ENCODE measurements at places on chromosomes 11 and 22.

GRCh38 chr11:7573193-7573557 is 59.4 kb downstream of the PPFIBP2 start:
- no peak overlapping the region for H3K4me3 ChIP-seq
- H3K27me3 ChIP-seq: no peaks in the 10 kb centered on the region
- peaks cover 26% of the 10 kb centered on the region for H3K4me1 ChIP-seq
- DNase-seq: no peak
- H3K36me3 ChIP-seq: no peaks in the 10 kb centered on the region

DNA sequence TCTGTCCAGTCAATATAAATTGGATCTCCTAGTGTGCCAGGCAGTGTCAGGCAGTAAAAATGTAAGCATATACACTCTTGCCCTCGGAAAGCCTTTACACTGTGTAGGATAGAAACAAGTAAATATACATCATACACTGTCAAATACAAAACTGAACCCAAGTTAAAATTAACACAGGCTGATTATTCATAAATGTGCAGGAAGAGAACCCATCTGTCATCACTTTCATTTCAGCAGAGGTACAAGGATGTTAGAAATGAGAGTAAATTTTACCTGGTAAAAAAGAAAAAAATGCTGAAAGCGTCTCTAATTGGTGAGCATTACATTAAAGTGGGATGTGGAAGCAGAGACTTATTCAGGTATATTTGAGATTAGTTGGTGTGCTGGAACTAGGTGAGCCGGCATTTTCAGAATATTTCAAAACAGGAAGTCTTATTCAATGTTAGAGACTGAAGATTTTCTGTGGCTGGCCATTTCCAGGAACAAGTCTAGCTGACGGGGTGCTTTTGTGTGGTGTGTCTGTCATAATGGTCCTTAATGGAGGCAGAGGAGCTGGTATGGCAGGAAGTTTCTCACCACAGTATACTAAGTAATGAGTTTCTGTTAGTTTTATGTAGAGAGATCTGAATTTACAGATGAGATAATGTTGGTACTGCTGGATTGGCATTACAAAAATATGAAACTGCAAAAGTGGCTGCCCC is 192.6 kb downstream of the CASP12 start:
- H3K4me3 ChIP-seq: no peak overlapping the region
- H3K36me3 ChIP-seq: no peaks in the 10 kb centered on the region
- no peak overlapping the region for H3K27ac ChIP-seq

GRCh38 chr11:75668451-75669297 is at the start of gene MAP6:
TSS of gene MAP6 (minus strand) at chr11:75669038. CDS start at chr11:75668369, 669 bp downstream.
- H3K27ac ChIP-seq: no peak within 1 kb of the TSS
- peak within 1 kb of the TSS; percentile 59 for H3K4me3 ChIP-seq
- H3K36me3 ChIP-seq: no peaks in the 10 kb centered on the region
- H3K27me3 ChIP-seq: peaks cover 62% of the 10 kb centered on the region

GRCh38 chr22:38177926-38178604 is 3.6 kb downstream of the PLA2G6 start:
- peak overlapping the region; percentile 80 for H3K27ac ChIP-seq
- no peak for DNase-seq
- H3K27me3 ChIP-seq: no peaks in the 10 kb centered on the region
- H3K4me3 ChIP-seq: no peak overlapping the region
- H3K36me3 ChIP-seq: no peaks in the 10 kb centered on the region
- peaks cover 25% of the 10 kb centered on the region for H3K4me1 ChIP-seq

DNA sequence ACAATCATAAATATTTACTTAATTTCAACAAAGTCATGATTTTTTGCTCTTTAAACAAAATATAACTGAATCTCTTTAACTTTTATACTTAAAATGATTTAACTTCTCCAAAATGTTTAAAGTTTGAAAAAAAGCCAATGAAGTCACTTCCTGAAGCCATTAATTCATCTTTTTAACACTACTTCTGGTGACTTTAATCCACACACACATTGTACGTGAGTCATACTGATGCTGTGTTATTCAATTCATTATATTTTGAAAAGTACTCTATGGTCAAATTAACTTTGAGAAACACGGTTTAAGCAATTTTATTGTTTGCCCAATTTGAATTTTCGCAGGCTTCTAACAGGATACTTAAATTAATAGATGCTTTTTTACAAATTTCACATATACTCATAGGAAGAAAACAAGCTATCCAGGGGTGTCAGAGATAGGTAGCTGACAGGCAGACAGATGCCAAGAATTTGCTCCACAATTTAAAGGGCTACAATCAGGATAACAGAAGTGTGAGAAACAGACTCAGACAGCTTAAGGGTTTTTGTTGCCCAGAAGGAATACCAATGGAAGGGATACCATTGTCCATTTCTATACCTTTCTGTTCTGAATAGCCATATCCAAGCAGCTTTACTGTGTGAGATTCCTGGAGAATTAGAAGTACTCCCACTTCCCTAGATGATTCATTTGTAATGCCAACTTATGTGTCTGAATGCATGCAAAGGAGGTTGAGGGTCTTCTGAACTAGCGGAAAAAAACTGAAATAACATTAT is 118.4 kb downstream of the RBFOX2 start:
- H3K36me3 ChIP-seq: no peaks in the 10 kb centered on the region
- H3K27me3 ChIP-seq: no peaks in the 10 kb centered on the region
- H3K4me3 ChIP-seq: no peak overlapping the region
- H3K27ac ChIP-seq: peak overlapping the region; percentile 91
- peaks cover 36% of the 10 kb centered on the region for H3K4me1 ChIP-seq

GRCh38 chr11:36240801-36241200 is 48.4 kb downstream of the COMMD9 start:
- H3K27me3 ChIP-seq: no peaks in the 10 kb centered on the region
- no peak for DNase-seq
- no peak overlapping the region for H3K27ac ChIP-seq
- H3K36me3 ChIP-seq: no peaks in the 10 kb centered on the region
- no peaks in the 10 kb centered on the region for H3K4me1 ChIP-seq

- no peaks in the 10 kb centered on the region for H3K27me3 ChIP-seq
- peaks cover 17% of the 10 kb centered on the region for H3K36me3 ChIP-seq
- peaks cover 31% of the 10 kb centered on the region for H3K4me1 ChIP-seq
- DNase-seq: peak; percentile 28
These were observed 24.4 kb upstream of the ACR start for GRCh38 chr22:50713571-50714056.

DNA sequence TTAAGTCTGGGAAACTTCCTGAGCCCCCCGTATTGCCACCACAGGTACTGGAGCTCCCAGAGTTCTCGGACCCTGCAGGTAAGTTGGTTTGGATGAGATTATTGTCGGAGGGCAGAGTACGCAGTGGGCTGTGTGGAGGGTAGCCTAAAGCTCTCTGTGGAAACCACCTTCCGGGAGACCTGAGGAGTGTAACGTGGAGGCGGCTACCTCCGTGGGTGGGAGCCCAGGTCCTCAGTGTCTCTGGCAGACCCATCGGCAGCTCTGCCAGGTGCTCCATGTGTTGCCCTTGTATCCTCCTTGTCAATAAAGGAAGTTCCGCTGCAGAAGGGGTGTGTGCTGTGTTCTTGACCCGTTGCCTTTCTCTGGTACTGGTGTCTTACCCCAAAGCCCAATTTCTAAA is 61.4 kb downstream of the SYT13 start:
- no peak for DNase-seq
- H3K4me1 ChIP-seq: no peaks in the 10 kb centered on the region
- H3K27me3 ChIP-seq: no peaks in the 10 kb centered on the region
- no peak overlapping the region for H3K4me3 ChIP-seq
- H3K27ac ChIP-seq: no peak overlapping the region

DNA sequence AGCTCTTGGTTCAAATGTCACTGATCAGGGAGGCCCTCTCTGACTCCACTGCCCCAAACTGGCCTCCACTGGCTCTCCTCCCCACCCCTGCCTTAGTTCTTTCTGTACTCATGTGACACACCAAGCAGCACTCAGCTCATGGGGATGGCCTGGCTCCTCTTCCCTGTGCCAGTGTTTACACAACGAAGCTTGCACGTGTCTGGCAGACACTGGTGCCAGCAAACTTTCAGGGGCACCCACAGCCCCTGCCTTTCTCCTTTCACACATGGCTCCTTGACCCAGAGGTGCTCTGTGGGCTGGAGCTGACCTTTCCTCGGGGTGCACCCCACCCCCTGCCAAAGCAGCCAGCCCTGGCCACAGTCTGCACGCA is 37.6 kb upstream of the PARVG start:
- no peak overlapping the region for H3K4me3 ChIP-seq
- peaks cover 6% of the 10 kb centered on the region for H3K4me1 ChIP-seq
- peaks cover 14% of the 10 kb centered on the region for H3K36me3 ChIP-seq
- H3K27ac ChIP-seq: no peak overlapping the region
- no peaks in the 10 kb centered on the region for H3K27me3 ChIP-seq

GRCh38 chr22:23845265-23846080 is 6.7 kb upstream of the DERL3 start:
- DNase-seq: peak; percentile 18
- no peaks in the 10 kb centered on the region for H3K36me3 ChIP-seq
- H3K27ac ChIP-seq: peak overlapping the region; percentile 80
- H3K27me3 ChIP-seq: no peaks in the 10 kb centered on the region
- no peak overlapping the region for H3K4me3 ChIP-seq

DNA sequence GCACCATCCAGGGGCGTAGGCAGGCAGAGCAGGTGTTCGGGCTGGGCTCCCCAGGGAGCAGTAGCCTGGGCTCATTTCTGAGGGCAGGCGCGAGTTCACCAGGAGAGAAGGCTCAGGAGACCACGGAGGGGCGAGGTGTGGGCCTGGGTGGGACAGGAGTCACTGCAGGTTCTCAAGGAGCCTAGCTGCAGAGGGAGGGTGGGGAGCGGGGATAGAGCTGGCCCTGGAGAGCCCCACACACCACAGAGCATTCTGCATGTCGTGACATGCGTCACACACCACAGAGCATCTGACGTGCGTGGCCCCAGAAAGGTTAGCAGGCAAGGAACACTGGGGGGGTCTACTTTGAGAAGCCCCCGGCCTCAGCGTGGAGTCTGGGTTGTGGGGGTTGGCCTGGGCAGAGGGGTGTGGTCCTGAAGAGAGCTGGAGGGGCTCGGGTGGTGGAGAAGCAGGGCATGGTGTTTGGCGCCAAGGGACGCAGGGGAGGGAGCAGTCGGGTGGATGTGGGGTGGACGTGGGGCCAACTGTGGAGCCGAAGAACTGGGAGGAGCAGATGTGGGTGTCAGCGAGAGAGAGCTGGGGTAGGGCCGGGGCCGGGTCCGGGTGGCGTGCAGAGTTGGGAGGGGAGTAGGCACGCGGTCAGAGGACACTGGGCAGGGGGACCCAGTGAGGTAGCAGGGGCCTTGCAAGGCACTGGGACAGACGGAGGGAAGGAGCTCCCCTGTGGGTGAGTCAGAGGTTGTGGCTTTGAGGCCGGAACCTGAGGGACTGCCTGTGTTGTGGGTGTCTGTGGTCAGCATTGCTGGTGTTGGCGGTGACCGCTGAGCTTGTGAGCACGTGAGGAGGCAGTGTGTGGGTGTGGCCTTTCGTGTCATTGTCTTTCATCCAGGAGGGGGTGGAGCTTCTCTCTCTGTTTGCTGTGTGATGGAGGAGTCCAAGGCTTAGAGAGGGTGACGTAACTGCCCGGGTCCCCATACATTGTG is 25.5 kb downstream of the CTTN start:
- no peak for DNase-seq
- H3K4me1 ChIP-seq: no peaks in the 10 kb centered on the region
- H3K27me3 ChIP-seq: no peaks in the 10 kb centered on the region

GRCh38 chr22:24133187-24133965 is 47.9 kb upstream of the SUSD2 start:
- H3K27ac ChIP-seq: no peak overlapping the region
- H3K4me3 ChIP-seq: no peak overlapping the region
- H3K27me3 ChIP-seq: no peaks in the 10 kb centered on the region
- no peaks in the 10 kb centered on the region for H3K36me3 ChIP-seq

DNA sequence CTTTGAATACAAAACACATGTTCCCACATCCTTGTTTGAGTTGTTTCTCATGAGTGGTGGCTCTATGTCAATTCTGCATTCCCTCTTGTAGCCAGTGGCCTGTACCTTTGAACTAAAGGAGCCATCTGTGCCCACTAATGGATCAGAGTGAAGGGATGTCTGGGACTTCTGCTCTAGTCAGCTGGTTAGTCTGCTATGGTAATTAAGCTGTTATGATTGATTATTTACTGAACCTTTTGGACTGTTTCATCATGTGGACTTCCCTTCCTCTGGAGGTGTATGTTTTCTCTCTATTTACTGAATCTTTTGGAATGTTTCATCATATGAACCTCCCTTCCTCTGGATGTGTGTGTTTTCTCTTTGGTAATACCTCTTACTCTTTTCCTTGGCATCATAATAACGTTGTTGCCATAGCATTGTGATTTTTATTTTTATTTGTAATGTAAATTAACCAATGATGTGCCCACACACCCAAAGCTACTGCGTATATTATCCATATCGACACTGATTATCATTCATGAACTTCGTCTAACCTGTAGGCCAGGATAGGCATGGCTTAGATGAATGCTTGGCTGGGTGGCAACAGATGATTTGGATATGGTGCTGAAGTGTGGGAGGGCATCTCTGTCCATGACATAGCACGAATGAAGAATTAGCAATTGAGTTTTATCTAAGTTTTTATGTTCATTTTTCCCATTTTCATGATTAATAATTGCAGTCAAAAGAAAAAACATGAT is 112.3 kb upstream of the SORL1-AS1 start:
- H3K4me1 ChIP-seq: no peaks in the 10 kb centered on the region
- H3K4me3 ChIP-seq: no peak overlapping the region
- H3K27me3 ChIP-seq: no peaks in the 10 kb centered on the region
- H3K27ac ChIP-seq: no peak overlapping the region

GRCh38 chr22:37244114-37244921 is at the start of gene RAC2:
TSS of gene RAC2 (minus strand) at chr22:37244269. CDS start at chr22:37244148, 121 bp downstream.
- no peak within 1 kb of the TSS for H3K27ac ChIP-seq
- no peak within 1 kb of the TSS for H3K4me3 ChIP-seq
- H3K36me3 ChIP-seq: no peaks in the 10 kb centered on the region
- H3K4me1 ChIP-seq: peaks cover 7% of the 10 kb centered on the region

DNA sequence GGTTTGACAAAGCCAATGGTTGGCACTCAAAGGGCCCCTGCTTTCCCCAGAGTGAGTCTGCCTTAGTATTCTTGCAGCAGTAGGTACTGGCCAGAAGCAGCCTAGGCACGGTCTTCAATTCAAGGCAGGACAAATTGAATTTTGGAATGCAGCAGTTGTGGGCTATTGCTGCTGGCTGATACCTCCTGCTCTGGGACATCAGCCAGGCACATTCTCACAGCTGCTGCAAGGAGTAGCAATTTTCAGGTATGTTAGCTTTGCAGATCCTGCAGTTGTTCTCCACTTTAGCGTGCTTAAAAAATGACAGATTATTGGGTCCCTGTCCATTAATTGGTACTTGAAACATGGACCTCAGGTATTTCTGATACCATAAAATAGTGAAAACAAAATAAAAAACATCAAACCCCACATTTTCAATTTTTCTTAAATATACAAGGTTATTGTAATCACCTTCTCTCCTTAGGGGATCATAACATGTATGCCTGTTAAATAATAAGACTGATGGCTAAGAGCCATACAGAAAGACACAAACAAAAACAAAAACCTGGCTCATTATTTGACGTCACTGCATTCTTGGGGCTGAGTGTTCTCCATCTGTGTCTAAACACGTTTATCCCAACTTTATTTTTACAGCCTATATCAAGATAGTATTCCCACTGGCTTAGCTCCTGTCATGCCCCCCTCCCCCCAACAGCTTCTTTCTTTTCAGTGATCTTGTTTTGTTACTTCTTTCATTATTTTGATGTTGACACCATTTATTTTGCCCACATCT is 85.1 kb upstream of the CARD18 start:
- no peaks in the 10 kb centered on the region for H3K27me3 ChIP-seq
- DNase-seq: no peak
- peaks cover 5% of the 10 kb centered on the region for H3K4me1 ChIP-seq
- no peaks in the 10 kb centered on the region for H3K36me3 ChIP-seq

- no peaks in the 10 kb centered on the region for H3K4me1 ChIP-seq
- no peaks in the 10 kb centered on the region for H3K36me3 ChIP-seq
- no peaks in the 10 kb centered on the region for H3K27me3 ChIP-seq
- no peak overlapping the region for H3K4me3 ChIP-seq
- DNase-seq: no peak
- no peak overlapping the region for H3K27ac ChIP-seq
These were observed 351.9 kb downstream of the DDX10 start for GRCh38 chr11:109016724-109017123.
